Spinal cord (tissue), 10 donors: ENCODE measurements at places on chromosomes 4 and X. TPM values are rescaled to one million over a fixed set of nuclear protein-coding genes. Genes with fewer than 3 reads are reported as not detected.

GRCh38 chr4:116796022-116796421 is 289.4 kb downstream of the TRAM1L1 start:
- no peaks in the 10 kb centered on the region for H3K27me3 ChIP-seq
- DNase-seq: no peak
- no peak overlapping the region for H3K4me3 ChIP-seq
- H3K36me3 ChIP-seq: no peaks in the 10 kb centered on the region
- no peak overlapping the region for H3K27ac ChIP-seq
- H3K4me1 ChIP-seq: no peaks in the 10 kb centered on the region

- no peak for DNase-seq
- H3K4me3 ChIP-seq: peak overlapping the region; percentile 72
- peaks cover 21% of the 10 kb centered on the region for H3K4me1 ChIP-seq
- H3K27ac ChIP-seq: peak overlapping the region; percentile 91
- H3K36me3 ChIP-seq: no peaks in the 10 kb centered on the region
Measured at GRCh38 chrX:150364347-150365050, 1.4 kb downstream of the MAMLD1 start.

Gene TAF7L
- total RNA-seq: 0.72 TPM

Gene PAGE1
- total RNA-seq: not detected

Gene NAP1L3
- total RNA-seq: 160 TPM

Gene NOP14
- 6.1 TPM for total RNA-seq

Gene KIAA1210
- 0.69 TPM for total RNA-seq

Gene ZFP92
- 1.6 TPM for total RNA-seq

Gene NCAPG
- total RNA-seq: 20.3 TPM
